ENCODE measurements at places on chromosomes 6 and 20. TPM values are rescaled to one million over a fixed set of nuclear protein-coding genes. Genes with fewer than 3 reads are reported as not detected.

SAPCD1 gene
- 5.1 TPM for total RNA-seq

IDH3B gene
- total RNA-seq: 102 TPM

GRCh38 chr6:66725670-66726069 is 1018.6 kb upstream of the EYS start:
- no peak for DNase-seq
- no peaks in the 10 kb centered on the region for H3K36me3 ChIP-seq
- no peak overlapping the region for H3K4me3 ChIP-seq
- H3K4me1 ChIP-seq: peaks cover 12% of the 10 kb centered on the region
- no peaks in the 10 kb centered on the region for H3K27me3 ChIP-seq

GRCh38 chr6:46412662-46413061 is 78.6 kb downstream of the RCAN2 start:
- DNase-seq: no peak
- H3K4me3 ChIP-seq: no peak overlapping the region
- H3K27me3 ChIP-seq: peaks cover 11% of the 10 kb centered on the region
- no peaks in the 10 kb centered on the region for H3K4me1 ChIP-seq

- peak; percentile 77 for DNase-seq
- H3K27ac ChIP-seq: peak overlapping the region; percentile 68
- no peak overlapping the region for H3K4me3 ChIP-seq
- peaks cover 6% of the 10 kb centered on the region for H3K36me3 ChIP-seq
- H3K27me3 ChIP-seq: no peaks in the 10 kb centered on the region
- peaks cover 28% of the 10 kb centered on the region for H3K4me1 ChIP-seq
Observed at GRCh38 chr20:22825076-22825475, 210.0 kb upstream of the SSTR4 start.

DNA sequence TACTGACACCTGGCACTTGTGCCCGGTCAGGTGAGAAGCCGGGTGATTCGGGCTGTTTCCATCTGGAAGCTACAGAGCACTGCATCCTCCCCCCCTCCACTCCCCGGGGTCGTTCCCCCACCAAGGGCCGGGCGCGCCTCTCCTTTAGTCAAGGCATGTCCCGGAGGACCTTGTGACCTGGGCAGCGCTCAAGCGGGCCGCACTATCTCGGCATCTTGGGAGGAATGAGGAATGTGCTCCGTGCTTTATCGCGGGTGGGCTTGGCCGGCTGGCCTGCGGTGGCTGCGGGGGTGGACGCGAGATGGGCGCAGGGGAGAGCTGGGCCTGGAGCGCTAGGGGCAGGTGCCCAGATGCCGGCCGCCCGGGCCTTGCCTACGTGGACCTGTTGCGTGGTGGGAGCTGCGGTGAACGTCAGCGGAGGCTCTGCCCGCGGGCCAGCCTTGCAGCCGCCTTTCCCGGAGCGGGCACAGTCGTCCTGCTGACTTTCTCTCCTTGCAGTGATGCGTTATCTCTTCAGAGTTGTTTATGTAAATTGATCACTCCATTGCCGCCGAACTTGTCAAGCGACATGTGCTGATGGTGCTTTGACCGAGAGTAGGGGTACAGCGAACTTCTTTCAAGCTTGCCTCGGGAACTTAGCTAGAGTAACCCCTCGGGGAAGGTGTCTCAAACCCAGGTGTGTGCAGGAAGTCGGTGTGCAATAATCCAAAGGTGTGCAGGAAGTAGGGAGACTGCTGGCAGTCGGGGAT is 1.1 kb downstream of the LRRC1 start:
- peak overlapping the region; percentile 83 for H3K27ac ChIP-seq
- H3K36me3 ChIP-seq: no peaks in the 10 kb centered on the region
- H3K4me1 ChIP-seq: peaks cover 33% of the 10 kb centered on the region
- no peaks in the 10 kb centered on the region for H3K27me3 ChIP-seq
- peak; percentile 45 for DNase-seq
- peak overlapping the region; percentile 92 for H3K4me3 ChIP-seq

GRCh38 chr6:130019326-130020072 is 1.1 kb downstream of the L3MBTL3 start:
- H3K4me3 ChIP-seq: peak overlapping the region; percentile 94
- DNase-seq: peak; percentile 52
- no peaks in the 10 kb centered on the region for H3K27me3 ChIP-seq
- no peak overlapping the region for H3K27ac ChIP-seq

DNA sequence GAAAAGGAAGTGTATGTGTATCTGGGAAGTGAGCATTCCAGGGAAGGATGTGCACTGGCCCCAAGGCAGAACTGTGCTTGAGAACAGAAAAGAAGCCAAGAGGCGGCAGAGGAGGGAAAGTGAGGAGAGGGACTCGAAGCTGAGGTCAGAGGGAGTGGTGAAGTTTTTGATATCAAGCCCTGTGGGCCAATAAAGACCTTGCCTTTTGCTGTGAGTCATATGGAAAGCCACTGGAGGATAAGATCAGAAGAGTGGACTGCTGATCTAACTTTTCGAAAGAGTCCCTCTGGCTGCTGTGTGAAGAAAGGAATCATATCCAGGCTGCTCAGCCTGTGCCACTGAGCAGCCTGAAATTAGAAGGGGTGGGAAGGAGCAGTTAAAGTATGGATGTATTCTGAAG is 99.4 kb downstream of the EYA4 start:
- H3K36me3 ChIP-seq: no peaks in the 10 kb centered on the region
- DNase-seq: no peak
- no peak overlapping the region for H3K4me3 ChIP-seq
- peaks cover 44% of the 10 kb centered on the region for H3K27me3 ChIP-seq
- no peaks in the 10 kb centered on the region for H3K4me1 ChIP-seq
